CD4-positive, alpha-beta T cell treated with Interleukin-21 for 1 hour (primary cell): ENCODE measurements at places on chromosomes 6 and 20.

DNA sequence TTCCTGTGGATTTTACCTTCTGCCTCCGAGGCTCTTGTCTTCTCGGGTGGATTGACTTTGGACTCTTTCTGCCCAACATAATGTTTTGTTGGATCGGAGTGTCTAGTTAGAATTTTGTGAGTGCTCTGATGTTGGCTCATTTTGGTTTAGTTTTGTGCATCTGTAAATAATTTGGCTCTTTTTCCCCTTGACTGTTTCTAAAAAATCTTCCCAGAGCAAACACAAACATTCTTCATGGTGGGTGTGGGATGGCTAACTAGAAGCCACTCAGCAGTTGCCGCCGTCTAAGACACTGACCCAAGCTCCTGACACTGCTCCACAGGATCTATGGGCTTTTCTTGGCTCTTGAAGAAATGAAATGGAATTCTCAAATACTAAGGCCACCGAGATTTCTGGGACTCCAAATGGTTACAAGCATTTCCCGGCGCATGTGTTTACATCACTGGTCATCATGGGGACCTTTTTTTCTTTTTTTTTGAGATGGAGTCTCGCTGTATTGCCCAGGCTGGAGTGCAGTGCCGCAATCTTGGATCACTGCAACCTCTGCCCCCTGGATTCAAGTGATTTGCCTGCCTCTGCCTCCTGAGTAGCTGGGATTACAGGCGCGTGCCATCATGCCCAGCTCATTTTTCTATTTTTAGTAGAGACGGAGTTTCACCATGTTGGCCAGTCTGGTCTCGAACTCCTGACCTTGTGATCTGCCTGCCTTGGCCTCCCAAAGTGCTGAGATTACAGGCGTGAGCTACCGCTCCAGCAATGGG is 92.0 kb upstream of the FRMD1 start:
- DNase-seq = no peak

DNA sequence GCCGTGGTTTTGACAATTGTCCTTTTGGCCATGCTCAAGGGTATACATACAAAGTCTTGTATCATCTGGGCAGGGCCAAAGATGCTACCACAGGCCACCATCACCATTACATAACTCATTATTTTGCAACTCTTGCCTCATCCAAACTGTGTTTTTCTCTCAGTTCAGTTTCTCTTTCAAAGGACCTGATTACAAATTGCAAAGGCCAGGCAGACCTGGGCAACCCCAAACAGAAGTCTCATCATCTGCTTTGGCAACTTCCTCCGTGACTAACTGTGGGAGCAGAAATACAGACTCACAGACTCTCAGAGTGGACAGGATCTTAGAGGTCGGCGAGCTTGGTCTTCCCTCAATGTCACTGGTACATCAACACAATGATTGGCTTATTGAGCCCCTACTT is 117.8 kb upstream of the NEDD9 start:
- peak; percentile 43 for DNase-seq

DNA sequence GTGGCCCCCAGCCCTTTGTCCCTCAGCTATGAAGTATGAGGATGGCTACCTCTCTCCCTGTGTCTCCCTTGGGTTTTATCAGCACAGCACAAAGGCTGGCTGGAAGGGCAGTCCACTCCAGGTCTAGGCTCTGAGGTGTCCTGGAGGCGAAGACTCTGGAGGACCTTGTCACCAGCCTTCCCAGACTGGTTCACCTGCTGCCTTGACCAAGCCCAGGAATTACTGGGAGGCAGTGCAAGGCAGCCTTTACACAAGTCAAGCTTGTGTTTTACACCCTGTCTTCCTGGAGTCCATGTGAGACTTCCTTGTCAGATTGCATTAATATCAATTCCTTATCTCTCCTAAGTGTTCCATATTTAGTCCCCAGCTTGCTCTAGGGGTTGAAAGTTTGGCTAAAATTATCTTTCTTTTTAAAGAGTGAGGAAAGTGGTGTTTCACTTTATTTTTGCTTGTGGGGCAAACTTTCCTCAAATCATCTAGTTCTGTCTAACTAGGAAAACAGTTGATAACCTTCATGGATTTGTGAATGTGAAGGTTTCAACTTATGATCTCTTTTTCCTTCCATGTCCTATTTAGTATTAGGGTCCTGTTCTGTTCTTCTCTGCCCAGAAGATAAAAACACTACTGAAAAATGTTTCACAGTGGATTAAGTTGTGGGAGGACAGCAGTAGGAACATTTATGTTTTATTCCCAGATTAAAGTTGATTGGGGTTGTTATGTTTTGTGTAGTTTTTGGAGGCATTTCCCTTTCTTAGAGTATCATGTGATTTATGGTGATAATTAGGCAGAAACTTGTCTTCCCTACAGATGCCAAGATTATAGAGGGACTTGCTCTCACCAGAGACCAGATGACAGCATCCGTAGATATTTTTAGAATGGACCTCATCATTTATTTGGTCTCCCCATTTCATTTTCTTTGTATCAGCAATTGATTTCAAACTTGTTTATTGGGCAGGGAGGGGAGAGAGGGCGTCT is 114.8 kb downstream of the FOXO3 start:
- DNase-seq = no peak

DNA sequence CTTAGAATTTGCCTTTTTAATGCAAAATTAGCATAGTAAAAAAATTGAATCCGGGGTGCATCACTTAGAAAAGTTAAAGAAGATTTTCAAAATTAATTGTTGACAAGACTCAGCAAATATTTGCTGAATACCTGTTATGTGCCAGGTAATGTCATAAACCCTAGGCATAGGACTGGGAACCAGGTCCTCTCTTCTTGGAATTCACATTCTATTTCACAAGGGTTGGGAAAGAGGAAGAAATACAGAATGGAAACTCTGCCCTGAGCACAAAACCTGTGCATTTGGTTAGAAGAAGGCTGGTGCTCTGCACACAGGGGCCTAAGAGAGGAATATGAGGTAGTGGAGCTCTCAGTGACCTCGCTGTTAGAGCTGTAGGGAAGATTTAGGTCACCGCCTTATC is 573.8 kb upstream of the AGPAT4 start:
- DNase-seq = no peak

DNA sequence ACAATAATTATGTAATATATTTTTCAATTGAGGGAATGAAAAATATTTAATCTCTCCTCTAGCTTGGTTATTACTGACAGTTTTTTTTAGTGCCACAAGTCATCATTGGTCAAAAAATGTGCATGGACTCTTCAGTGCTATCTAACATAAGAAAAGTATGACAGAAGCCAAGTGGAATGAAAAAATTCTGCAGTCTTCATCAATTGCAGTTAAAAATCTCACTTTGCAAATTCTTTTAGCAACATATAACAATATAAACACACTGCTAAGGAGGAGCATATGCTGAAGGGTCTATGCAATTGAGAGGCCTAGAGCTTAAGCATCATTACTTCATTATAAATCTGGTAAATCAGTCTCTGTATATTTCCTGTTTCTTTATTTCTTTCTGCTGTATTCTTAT is 175.1 kb downstream of the ARHGAP18 start:
- no peak for DNase-seq

GRCh38 chr6:73131706-73132105 is 93.6 kb downstream of the KHDC1L start:
- DNase-seq = no peak

- DNase-seq = peak; percentile 12
Measured at GRCh38 chr6:7324520-7324919, 11.5 kb upstream of the SSR1 start.

DNA sequence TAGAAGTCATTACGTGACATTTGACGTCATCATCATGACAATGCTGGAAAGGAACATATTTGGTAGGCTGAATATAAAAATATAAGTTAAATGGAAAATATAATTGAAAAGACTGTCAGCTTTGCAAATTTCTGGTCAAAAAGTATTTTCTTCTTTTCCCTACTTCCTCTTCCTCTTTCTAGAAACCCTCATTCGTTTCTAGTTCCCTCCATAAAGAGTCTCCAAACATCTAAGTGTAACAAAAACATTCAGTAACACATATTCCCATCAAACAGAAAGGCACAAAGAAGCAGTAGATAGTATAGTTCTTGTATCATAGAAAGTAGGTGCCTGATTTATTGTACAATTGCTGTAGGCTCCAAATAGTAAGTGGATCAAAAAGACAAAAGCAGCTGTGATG is 150.8 kb upstream of the FAM83B start:
- no peak for DNase-seq

- no peak for DNase-seq
Measured at GRCh38 chr6:90689172-90689571, 102.3 kb upstream of the MAP3K7 start.

DNA sequence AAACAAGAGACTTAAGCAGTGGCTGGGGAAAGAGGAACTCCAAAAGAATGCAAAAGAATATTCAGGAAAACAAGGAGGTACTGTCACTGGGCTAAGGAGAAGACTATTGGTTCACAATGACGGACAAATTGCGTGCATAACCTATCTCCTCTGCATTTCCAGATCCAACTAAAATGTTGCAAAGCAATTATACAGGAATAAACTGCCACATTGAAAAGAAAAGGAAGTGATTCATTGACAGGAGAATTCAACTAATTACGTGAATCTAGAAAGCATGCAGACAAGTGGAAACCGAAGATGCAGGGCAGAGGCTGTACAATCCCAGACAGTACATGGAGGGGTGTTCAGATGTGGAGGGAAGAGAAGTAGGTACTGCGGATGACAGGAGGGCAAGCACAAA is 152.8 kb upstream of the RIPOR2 start:
- DNase-seq = no peak

- no peak for DNase-seq
Measured at GRCh38 chr20:17380801-17381200, 150.4 kb downstream of the BFSP1 start.

GRCh38 chr6:33118525-33119123 is 42.8 kb downstream of the HLA-DPB1 start:
- DNase-seq = peak; percentile 81

- DNase-seq = no peak
Measured at GRCh38 chr6:157527471-157527907, 146.5 kb downstream of the ZDHHC14 start.

GRCh38 chr20:62658593-62659178 is 16.4 kb downstream of the SLCO4A1 start:
- DNase-seq = no peak

- no peak for DNase-seq
Measured at GRCh38 chr6:149060985-149061760, 256.3 kb upstream of the TAB2 start.

DNA sequence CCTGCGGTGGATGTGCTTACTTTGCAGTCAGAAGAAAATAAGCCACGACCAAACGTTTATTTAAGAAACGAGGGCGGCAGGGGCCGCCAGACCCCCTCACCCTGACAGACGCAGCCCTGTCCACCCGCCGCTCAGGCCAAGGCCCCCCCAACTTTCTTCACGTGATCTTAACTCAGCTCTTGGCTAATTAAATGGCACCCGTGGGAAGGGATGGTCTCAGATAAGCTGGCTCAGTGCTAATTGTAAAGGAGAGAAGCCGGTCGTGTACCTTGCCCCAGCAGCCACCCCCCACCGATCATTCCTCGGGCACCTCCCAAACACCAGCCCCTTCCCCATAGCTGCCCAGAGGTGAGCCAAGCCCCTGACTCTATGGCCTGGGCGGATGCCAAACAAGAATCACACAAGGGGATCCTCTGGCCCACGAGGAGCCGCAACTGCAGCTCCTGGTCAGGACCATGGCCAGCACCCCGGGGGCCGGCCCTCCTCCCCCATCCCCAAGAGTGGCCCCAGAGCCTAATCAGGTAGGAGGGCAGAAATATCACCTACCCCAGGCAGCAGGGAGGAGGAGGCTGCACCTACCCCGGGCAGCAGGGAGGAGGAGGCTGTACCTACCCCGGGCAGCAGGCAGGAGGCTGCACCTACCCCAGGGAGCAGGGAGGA is 11.2 kb downstream of the KCNQ2 start:
- DNase-seq = no peak

DNA sequence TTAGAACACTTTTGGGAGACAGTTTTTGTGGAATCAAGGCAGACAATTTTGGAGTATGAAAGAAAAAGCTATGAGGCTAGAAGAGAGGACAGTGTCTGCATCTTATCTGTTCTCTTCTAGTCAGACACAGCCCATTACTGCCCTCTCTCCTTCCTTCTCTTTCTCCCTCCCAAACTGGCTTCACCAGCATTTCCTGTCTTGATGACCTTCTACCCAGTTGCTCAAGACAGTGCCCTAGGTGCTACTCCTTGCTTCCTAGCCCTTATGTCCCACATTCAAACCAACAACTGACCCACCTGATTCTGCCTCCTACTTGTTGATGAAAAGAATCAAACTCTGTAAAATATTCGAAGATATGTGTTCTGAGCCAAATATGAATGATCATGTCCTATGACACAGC is 116.4 kb upstream of the RIPOR2 start:
- no peak for DNase-seq

GRCh38 chr6:26123675-26123946 is 36.4 kb downstream of the HFE start:
- DNase-seq = no peak

DNA sequence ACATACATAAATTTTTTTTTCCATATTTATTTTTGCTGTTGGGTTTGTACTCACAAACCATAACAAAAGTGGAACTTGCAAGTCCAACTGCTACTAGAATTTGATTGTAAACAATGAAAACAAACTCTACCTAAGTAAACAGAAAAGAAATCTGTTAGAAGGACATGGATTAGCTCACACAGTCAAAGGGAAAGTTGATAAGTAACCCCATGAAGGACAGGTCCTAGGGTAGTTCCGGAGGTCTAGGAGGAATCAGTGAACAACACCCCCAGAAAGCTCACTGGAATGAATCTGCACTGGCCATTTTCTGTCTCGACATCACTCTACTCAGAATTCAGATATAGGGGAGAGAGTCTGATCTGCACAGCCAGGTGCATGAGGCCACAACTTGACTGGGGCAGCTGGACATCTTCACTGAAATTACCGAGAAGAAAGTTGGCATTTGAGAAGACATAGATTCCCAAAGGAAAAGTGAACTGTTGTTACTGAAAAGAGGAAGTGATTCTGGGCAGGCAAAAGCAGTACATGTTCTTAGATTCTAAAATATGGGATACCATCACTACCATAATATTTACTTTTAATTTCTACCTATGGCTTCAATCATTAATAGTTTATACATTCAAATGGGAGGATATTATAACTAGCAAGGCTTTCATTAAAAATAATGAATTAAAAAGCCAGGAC is 76.4 kb downstream of the HMGN3 start:
- no peak for DNase-seq

GRCh38 chr6:43468240-43468639 is 9.1 kb upstream of the TJAP1 start:
- DNase-seq = no peak

- no peak for DNase-seq
Measured at GRCh38 chr6:90892271-90892670, 305.4 kb upstream of the MAP3K7 start.
